Spleen (tissue), 13 donors: ENCODE measurements at places on chromosomes 3 and 15. TPM values are rescaled to one million over a fixed set of nuclear protein-coding genes. Genes with fewer than 3 reads are reported as not detected.

Gene MESP2
- total RNA-seq, result not detected

Gene MUC4
- not detected for total RNA-seq

Gene ZNF80
- total RNA-seq, result 1.0 TPM

Gene PDZRN3
- 2.0 TPM for total RNA-seq

Gene SERPINI2
- total RNA-seq, result not detected

Gene FGF12
- total RNA-seq, result 17.7 TPM
